NCI-H2081 treated with DMSO at 0.1 percent for 48 hours (cell line): ENCODE measurements at places on chromosomes 4 and X.

GRCh38 chr4:89572224-89572858 lies 264.6 kb downstream of the SNCA start:
- DNase-seq: peak; percentile 44

DNA sequence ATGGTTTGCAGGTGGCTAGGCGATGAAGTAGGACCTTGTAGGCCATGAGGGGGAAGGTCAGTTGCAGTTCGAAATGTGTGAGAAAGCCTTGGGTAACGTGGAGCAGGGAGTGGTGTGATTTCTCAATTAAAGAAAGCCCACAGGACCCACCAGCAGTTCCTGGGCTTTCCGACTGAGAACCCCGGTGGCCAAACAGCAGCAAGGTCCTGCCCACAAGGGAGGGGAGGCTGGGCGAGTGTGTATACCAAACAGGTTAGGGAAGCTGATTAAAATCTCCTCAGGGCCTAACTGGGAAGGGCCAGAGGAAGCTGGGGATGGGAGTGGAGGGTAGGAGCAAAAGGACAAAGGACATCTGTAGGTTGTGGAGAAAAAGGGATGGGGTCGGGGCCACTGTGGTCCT lies 2.4 kb downstream of the ATP6AP1 start:
- no peak for DNase-seq

DNA sequence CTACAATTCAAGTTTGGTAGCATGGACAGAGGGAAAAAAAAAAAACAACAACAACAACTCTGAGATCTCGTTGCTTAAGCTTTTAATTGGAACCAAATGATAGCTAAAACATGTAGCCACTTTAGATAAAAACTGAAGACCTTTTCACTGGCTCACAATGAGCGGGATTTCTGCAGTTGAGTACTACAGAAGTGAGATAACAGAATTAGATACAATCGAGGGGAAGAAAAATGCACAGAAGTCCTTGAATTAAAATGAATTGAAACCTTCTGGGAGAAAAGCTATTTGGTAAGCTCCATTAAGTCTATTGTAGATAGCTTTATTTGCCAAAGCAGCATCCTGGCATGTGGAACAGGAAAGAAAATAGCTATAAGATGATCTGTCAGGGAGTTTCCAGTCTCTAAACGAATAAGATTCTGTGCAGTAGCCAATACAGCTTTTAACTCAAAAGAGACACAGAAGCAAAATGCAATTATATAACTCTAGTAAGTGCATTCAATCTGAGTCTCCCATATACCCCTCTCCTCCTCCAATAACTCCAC lies 248.5 kb downstream of the ENOX2 start:
- no peak for DNase-seq

- no peak for DNase-seq
These were observed 84.4 kb downstream of the FBXW7 start for GRCh38 chr4:152451496-152451895.
